Glutamatergic neuron (in vitro differentiated cells): ENCODE measurements at places on chromosomes 16 and 17.
A peak's percentile ranks its signal among the peaks of the same experiment; 100 is the strongest.

DNA sequence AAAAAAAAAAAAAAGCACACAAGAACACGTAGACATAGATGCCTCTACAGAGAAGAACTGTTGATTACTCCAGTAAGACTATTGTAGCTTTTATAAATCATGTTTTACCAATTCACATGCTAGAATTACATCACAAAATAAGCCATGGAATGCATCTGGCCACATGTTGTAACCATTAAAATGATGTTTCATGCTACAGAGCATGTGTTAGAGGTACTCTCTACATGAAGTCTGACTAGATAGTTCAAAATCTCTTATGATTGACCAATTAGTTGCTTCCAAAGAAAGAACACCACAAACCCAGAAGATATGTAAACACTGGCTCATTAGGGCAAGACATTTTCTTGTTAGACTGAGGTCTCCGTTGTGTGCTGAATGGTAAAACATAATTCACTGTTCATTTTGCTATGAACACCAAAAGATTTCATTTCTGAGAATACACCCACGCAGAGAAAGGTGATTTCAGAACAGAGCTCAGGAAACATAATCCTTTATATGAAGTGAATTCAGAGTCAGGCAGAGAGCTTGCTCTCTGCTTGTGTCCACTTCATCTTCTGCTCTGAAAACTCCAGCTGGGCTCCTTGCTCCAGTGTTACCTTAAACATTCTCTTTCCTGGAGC, 411.4 kb upstream of the SOX9 start:
- DNase-seq, result no peak

DNA sequence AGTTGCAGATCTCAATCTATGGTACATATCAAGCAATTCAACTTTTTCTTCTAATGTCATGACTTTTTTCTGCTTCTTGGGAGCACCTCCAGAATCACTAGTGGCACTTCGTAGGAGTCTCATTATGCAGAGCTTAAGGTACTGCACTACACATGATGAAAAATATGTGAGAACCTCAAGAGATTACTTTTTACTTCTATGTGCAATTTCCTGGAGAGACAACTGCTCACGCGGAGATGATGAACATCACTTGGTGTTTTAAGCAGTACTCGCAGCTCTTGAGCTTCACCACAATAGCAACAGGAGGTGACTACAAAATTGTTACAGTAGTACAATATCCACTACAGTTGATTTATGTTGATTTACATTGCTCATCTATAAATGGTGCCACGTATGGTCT, 79.7 kb downstream of the MRTFB start:
- DNase-seq, result no peak

GRCh38 chr16:88690341-88691128, 4.2 kb upstream of the SNAI3 start:
- no peak for DNase-seq

DNA sequence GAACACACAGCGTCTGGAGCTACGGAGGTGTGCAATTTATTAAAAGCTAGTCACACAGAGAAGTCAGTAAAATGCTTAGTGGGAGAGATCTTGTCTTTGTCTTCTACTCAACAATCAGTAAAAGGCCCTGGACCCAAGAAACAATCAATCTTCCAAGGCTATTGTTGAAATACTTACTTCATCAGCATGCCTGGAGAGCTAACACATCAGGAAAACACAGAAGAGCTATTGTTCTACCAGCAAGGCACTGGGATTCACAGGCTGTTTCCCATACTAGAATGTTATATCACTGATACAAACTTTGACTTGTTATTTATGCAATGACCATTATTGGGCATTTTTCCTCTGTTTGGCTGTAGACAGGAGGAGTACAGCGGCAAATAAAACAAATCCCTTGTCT, 247.8 kb upstream of the ERCC4 start:
- no peak for DNase-seq

- DNase-seq, result peak; percentile 55
These were observed 169.1 kb downstream of the GSG1L start for GRCh38 chr16:27894386-27894785.

DNA sequence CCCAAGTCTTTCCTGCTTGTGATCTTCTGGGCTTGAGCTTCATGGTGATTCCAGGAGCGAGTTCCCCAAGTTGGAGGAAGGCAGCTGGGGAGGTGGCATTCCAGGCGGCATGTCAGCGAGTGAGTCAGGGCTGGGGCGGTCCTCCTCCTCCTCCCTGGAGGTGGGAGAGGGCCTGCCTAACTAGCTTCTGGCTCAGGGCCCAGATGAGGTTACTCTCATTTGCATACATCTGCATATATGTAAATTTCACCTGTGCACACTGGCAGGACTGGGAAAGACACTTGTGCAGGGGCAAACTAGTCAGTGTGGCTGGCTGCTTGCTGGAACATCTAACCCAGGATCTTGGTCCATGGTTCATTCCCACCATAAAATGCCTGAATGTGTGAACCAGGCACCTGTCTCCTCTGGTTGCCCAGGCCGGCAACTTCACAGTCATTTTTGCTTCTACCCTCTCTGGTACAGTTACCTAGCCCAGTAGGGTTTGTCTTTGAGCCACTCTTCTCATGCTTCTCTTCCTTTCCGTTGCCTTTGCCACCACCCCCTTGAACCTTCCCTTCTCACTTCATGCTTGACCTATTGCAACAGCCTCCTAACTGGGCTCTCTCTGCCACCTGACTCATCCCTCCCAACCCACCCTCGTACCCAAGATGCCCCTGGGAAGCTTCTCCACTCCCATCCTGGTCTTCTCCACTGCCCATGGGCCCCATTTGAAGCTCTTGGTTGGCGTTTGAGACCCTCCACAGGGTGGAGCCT, 9.6 kb upstream of the DLX4 start:
- DNase-seq, result no peak

- DNase-seq, result no peak
These were observed 225.2 kb upstream of the RBFOX1 start for GRCh38 chr16:7107436-7107835.

GRCh38 chr17:50196826-50197225, 4.6 kb downstream of the COL1A1 start:
- DNase-seq, result no peak
